ENCODE measurements at places on chromosomes 2 and 18.

DNA sequence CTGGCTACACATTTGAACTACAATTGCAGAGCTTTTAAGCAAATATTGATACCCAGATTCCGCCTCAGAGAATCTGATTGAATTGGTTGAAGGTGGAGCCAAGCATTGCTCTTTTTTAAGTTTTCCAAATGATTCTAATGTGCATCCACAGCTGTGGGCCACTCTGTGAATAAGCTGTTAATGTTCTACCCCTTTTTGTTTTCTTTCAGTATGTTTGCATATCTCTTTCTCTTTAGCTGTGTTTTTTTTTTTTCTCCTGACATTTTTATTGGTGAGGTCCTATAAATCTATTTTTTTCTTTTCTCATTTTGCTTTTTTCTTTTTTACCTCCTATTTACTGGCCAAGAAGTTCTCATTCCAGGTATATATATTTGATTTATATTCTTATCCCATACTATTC, 6.5 kb downstream of the SCN3A start:
- DNase-seq: no peak

DNA sequence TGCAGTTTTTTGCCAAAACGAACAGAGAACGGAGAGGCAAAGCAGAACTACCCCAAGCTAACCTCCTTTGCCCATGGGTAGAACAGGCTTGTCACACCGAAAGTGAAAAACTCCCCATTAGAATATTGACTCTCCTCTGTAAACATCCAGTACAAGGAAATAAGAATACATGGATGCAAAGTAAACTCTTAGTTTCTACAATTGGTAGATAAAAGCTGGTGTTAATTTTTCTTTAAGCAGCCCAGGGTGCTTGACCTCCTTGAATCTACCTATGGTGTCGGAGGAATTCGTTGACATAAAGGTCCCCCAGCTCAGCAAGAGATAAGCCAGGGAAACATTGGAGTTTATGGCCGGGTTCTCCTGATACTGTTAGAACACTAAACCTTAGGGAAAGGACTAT, 48.4 kb upstream of the DSG1 start:
- no peak for DNase-seq

GRCh38 chr2:240995041-240996021, 3.1 kb upstream of the SNED1 start:
- DNase-seq: no peak

DNA sequence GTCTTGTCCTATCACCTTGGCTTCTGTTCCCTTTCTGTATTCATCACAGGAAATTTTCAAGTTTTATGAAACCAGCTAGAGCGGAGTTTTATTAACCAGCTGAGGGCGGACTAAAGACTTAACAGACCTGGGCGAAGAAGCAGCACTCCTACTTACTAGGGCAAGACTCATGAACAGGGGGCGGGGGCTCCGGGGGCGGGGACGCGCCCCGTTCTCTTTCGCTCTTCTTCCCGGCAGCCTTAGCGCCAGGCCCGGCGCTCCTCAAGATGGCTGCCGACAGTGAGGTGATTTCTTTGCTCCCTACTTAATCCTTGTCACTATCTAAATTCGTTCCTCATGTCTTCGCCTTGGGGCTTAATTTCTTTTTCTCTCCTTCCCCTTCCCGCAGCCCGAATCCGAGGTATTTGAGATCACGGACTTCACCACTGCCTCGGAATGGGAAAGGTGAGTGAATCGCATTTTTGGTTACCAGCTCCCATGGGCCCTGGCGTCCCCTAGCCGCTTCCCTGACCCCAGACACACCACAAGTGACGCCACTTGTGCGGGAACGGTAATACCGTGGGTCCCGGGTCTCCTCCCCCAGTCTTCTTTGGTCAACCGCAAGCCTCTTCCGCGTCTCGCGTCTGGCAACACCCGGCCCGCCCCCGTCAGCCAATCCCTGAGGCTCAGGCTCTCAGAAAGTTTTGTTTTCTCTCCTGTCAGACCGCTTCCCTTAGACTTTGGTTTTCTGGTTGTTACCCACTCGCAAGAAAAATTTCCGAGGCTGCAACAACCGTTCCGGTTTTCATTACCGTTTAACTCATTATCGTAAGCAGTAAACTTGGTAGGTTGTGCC, at the start of gene RAB3GAP1:
RAB3GAP1 (plus strand) TSS at position 251 of the 835 bp plus-strand sequence; CDS start at position 267, 16 bp downstream.
- peak; percentile 96 for DNase-seq

DNA sequence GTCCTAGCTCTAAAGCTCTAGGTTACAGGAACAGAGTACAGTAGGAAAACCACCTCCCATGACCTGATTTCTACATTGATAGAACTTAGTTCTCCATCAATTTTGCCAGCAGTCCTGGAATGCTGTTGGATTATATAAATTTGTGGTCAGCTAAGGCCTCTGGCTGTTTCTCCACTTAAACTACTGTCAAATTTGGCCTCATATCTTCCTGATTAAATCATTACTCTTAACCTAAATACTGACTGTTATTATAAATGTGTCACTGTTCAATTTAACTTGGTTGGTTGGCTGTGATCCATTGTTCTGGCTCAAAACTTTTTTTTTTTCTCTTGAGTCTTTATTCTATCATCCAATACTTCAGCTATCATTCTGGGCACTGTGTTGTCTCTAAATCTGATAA, 71.2 kb downstream of the TGFA start:
- no peak for DNase-seq

DNA sequence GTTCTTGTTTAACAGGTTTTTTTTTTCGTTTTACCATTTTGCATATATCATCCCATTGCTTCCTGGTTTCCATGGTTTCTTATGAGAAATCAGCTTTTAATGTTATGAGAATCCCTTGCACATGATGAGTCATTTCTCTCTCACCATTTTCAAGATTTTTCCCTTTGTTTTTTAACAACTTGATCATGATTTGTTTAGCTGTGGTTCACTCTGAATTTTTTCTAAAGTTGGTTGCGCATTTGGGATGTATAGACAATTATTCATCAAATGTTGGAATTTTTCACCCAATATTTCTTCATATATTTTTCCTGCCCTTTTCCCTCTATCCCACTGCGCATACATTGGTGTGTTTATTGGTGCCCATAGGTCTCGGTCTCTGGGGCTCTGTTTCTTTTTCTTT, 42.4 kb upstream of the BIN1 start:
- no peak for DNase-seq

- DNase-seq: no peak
Observed at GRCh38 chr2:59084326-59084725, 843.2 kb upstream of the FANCL start.

- peak; percentile 64 for DNase-seq
Observed at GRCh38 chr18:48832938-48833700, 117.6 kb downstream of the SMAD7 start.

- peak; percentile 57 for DNase-seq
Observed at GRCh38 chr2:197128126-197128525, 182.5 kb downstream of the ANKRD44 start.

- DNase-seq: no peak
Observed at GRCh38 chr2:124663645-124663997, 638.5 kb downstream of the CNTNAP5 start.

DNA sequence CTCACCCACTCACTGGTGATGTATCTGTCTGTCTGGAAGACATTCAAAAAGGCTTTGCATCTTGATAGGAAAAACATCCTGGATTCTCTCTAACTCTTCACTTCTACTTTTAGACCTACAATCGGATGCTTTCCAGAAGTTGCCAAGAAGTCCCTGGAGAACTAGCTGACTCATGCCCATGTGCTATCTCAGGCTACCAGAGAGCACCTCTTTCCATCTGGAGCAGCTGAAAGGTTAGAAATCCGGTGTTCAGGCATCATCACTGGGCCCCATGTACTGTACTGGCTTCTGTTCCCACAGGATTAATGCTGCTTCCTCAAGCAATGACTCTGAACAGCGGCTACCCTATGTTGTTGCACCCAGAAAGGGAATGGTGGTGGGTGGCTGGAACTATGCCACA, 259.0 kb downstream of the NBAS start:
- no peak for DNase-seq

DNA sequence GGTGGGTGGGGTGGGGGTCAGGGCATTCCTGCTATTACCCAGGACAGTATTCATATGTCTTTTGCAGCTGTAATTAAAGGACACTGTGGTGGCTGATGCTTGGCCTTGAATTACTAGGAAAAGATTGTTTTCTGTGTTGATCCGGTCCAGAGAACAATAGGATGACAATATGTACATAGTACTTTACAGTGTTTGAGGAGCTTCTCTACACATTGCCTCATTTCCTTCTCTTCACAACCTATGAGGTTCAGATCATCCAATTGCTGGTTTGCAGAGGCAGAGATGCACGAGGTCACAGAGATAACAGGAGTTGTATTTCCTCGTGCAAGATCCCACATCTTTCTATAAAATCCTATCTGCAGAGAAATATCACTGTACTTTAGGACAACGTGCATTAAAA, 119.5 kb downstream of the LIPG start:
- no peak for DNase-seq

DNA sequence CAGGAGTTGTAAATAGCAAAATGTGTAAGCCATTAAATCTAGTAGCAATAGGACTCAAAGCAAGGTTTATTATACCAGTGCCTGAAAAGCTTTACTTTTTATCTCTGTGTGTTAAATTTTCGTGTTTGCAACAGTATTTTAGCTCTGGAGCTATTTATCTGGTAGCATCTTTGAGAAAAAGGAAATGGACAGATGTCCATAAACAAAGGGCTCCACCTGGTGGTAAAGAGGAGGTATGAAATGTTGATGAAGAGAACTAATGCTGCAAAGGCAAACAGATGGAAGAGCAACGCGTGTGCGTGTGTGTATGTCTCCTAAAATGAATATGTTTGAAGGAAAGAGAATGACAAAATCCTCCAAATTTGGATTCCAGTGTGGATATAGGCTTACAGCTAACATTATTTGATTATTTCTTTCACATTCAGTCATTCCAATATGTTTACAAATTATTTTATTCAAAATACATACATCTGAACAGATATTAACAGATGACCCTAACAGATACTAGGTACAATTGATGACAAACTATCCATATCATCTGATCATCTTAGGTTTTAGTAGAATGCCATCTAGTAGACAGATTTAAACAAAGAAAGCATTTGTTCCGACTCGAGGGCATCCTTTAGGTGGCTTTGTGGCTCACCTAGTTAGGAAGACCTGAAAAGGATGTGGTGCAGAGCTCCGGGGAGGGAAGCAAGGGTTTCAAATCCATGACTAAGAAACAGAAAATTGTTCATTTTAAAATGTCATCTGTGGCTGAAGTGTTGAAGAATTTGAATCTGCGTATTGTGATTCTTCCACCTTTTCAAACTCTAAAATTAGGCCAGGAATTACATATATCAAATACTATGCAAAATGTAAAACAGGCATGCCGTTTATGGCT, 383.3 kb downstream of the MTX2 start:
- DNase-seq: peak; percentile 67

DNA sequence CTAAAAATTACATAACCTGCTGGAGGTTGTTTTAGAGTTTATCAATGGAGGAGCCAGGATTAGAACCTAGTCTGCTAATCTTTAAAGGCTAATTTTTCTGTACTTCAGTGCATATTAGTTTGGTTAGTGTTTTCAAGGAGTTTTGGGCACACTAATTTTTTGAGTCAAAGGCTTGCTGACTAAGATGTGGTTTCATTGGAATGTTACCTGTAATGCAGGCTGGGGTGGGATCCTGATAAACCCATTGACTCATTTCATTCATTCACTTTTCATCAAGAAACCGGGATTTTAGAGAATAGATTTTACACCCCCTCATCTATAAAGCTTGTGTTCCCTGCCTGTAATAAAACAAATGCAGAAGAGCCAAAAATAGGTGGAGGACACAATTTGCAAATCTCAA, 91.9 kb upstream of the IL1R2 start:
- DNase-seq: peak; percentile 5

DNA sequence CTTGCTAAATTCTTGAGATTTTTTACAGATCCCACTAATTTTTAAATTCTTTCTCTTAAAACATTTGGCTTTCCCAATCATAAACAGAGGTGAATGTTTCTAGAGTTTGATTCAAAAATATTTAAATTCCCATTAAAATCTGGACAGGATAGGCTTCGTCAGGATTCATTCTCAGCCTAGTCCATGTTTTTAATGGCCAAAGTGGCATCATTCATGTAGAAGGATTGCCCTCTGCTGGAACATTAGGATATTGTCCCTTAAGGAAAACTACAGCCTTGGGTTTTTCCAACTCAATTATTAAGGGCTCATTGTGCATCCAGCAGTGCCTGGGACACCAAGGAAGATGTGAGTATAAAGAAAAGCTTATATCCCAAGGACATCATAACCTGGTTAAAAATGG, 71.7 kb downstream of the TPGS2 start:
- no peak for DNase-seq

- DNase-seq: no peak
Observed at GRCh38 chr2:64313398-64313723, 140.6 kb upstream of the LGALSL start.

DNA sequence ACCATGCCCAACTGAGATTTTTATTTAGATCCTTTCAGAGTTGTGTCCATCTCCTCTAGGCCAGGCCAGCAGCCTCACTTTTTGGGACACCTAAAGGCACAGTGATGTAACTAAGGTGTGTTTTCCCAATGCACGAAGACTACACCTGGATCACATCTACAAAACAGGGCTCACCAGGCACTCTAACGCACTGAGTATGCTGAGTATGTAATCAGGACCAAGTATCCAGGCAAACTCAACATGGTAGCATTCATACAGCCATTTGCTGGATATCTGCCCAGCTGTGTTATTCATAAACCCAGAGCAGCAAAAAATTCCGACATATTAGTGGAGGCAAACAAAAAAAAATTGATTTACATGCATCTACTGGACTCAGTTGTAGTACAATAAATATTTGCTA, 33.8 kb downstream of the LPIN2 start:
- no peak for DNase-seq

GRCh38 chr2:17517481-17518211, 594 bp downstream of the RAD51AP2 start:
- DNase-seq: no peak

DNA sequence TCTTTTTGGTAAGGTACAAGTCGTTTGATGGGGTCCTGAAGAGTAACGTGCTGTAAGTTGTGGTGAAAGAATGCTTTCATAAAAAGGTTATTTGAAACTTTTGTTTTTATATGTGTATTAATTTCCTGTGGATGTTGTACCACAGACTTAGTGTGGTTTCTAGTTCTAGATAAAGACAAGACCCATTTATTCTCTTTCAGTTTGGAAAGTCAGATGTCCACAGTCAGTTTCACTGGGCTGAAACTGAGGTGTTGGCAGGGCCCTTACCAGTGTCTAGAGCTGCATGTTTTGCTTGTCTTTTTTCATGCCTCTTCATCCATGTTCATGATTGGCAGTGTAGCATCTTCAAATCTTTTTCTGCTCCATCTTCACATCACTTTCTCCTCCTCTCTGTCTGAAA, 22.1 kb upstream of the DOCK10 start:
- DNase-seq: peak; percentile 22

GRCh38 chr2:27024188-27024587, 8.6 kb upstream of the TMEM214 start:
- no peak for DNase-seq

DNA sequence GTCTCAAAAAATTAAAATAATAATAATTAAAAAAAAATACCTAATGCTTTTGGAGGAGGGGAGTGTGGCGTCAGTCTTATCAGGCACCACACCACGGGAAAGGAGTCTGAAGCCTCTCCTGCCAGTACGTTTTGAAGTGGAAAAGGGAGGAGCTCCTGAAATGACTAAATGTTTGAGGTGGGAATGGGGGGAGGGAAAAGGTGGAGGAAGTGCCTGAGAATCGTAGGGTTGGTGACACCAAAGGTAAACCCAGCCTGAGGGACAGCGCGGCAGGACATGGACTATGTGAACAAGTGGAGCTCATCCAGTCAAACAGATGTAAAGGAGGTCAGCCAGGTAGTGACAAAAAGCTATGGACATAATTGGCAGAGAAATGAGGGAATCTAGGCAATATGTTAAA, 42.2 kb upstream of the EPHA4 start:
- DNase-seq: no peak

Measured in activated CD4-positive, alpha-beta T cell treated with anti-CD3 and anti-CD28 coated beads, Interleukin-10, Interleukin-2, amounts not matched to agents 100 ng/mL and 50 ng/mL, durations not matched to agents 16 hours and 8 hours (primary cell).